GM06990 (cell line): ENCODE measurements at places on chromosomes 1 and 21.

- DNase-seq = no peak
Observed at GRCh38 chr1:36411674-36412648, 14.3 kb upstream of the LSM10 start.

GRCh38 chr21:42421018-42421793 lies 17.5 kb downstream of the UBASH3A start:
- DNase-seq = no peak

GRCh38 chr1:38285807-38286530 lies 239.4 kb upstream of the POU3F1 start:
- DNase-seq = no peak

DNA sequence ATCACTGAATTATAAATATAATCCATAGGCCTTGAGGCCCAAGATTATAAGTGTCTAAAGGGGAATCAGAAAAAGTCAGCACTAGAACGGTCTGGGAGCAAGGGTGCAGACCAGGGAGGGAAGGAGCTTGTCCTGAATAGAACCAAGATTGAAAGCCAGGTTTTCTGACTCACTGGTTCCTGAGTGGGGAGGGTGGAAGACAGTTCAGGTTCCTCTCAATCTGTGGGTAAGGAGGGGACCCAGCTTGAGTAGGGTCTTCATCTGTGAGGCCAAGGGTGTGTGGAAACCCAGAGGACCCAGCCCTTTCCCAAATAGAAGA lies 842 bp downstream of the LENEP start:
- DNase-seq = no peak

DNA sequence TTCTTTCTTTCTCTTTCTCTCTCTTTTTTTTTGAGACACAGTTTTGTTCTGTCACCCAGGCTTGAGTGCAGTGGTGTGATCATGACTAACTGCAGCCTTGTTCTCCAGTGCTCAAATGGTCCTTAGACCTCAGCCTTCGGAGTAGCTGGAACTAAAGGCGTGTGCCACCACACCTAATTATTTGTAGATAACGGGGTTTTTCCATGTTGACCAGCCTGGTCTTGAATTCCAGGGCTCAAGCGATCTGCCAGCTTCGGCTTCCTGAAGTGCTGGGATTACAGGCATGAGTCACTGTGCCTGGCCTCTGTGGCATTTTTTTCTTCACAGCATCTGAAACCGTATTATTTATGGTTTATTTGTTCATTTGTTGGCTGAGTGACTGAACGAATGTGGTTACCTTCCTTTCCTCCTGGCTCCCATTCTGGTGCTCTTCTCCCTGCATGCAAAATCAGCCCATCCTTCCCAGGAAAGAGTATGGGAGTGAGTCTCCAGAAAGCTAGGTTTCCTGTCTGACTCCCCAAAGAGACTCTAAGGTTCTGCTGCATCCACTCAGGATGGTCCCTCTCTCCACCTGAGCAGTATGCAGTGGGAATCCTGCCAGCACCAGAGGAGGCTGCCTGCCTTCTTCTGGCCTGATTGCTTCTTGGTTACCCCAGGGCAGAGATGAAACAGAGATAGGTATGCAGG lies 155.0 kb upstream of the BEND5 start:
- DNase-seq = no peak

- DNase-seq = no peak
Observed at GRCh38 chr1:13583966-13584791, 547 bp downstream of the PDPN start.

DNA sequence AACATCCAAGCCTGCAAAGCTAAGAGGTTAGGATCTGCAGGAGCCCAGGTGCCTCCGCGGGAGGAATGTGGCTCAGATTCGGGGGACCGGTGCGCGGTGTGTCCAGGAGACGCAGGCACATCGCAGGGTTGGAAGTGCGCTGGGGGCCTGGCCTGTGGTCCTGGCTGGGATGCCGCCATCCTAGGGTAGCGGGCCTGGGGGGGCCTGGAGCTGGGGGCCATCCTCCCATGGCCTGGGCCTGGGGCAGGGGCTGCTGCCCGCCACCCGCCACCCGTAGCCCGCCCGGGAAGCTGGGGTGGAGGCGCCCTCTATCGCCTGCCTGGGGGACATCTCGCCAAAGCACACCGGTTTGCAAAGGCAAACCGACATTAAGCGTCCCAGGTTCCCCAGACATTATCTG lies 170.6 kb upstream of the ARHGEF16 start:
- DNase-seq = no peak

GRCh38 chr1:221711063-221711577 lies 30.8 kb downstream of the DUSP10 start:
- DNase-seq = no peak

GRCh38 chr1:241499910-241500309 lies 19.6 kb downstream of the FH start:
- DNase-seq = no peak

DNA sequence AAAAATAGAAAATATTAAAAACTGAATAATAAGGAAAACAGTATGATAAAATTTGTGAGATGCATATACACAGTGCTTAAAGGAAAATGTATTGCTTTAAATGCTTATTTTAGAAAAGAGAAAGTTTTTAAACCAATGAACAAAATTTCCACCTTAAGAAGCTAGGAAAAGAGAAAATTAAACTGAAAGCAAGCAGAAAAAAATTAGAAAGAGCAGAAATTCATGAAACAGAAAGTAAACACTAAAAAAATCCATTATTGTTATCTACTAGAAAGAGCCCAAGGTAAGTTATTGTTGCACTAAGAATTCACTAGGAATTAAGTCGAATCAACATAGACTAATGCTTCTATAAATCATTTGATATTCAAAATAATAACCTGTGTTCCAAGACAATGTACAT lies 67.7 kb downstream of the PIK3R3 start:
- no peak for DNase-seq

DNA sequence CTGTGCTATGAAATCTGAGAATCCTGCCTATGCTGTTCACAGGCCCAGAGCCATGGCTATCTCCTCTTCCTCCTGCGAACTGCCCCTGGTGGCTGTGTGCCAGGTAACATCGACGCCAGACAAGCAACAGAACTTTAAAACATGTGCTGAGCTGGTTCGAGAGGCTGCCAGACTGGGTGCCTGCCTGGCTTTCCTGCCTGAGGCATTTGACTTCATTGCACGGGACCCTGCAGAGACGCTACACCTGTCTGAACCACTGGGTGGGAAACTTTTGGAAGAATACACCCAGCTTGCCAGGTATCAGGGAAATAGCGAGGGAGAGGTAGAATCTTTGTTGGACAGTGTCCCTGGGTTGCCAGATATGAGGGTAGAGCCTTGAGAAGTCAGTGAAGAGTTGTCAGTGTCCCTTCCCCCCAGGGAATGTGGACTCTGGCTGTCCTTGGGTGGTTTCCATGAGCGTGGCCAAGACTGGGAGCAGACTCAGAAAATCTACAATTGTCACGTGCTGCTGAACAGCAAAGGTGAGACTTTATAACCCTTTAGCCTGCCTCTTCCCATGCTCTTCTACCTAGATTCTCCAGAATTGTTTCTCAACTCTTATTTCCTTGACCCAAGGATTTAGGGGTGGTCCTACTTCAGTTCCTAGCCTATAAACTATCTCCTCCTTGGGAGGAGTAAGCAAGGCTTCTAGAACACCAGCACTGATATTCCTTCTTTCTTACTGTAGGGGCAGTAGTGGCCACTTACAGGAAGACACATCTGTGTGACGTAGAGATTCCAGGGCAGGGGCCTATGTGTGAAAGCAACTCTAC lies 1.4 kb downstream of the NIT1 start:
- DNase-seq = peak; percentile 36

GRCh38 chr1:107526524-107527198 lies 385.8 kb downstream of the NTNG1 start:
- no peak for DNase-seq

DNA sequence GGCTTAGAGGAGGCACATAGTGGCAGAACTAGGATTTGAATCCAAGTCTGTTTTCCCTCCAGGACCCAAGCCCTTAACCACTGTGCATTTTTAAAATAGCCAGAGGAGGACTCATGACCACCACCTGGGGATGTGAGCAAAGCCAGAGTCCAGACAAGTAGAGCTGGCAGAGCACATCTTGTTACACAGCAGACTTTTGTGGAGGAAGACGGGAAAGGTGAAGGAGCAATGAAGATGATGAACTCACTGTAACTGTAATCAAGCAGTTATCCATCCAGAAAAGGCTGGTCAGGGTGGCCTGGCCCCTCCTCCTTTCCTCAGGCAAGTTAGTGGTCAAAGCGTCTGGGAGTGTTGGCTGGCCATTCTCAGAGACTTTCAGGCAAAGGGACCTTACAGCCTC lies 50.9 kb downstream of the SLC44A3 start:
- DNase-seq = no peak

GRCh38 chr1:236471653-236472052 lies 52.1 kb upstream of the LGALS8 start:
- DNase-seq = no peak
